ENCODE measurements at places on chromosomes 1 and 21.
A peak's percentile ranks its signal among the peaks of the same experiment; 100 is the strongest.

DNA sequence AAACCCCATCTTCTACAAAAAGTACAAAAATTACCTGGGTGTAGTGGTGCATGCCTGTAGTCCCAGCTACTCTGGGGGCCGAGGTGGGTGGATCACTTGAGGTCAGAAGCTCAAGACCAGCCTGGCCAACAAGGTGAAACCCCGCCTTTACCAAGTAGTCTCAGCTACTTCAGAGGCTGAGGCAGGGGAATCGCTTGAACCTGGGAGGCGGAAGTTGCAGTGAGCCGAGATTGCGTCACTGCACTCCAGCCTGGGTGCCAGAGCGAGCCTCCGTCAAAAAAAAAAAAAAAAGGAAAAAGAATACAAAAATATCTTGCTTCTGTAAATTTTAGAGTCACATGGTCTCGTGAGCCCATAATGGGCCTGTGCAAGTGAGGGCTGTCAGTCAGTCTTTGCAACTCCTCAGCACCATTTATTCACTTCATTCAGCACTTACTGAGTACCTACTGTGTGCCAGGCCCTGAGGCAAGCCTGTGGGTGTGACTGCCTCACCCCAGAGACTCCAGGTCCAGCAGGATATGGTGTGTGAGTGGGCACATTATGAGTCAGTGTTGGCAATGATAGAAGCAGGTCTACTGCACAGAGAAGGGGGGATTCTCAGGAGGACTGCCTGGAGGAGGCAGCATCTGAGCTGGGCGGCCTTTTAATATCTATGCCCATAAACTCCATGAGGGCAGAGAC, 46.8 kb upstream of the TARDBP start:
- peak; percentile 46 for DNase-seq

- DNase-seq = no peak
Observed at GRCh38 chr1:184118046-184118445, 66.5 kb downstream of the TSEN15 start.

GRCh38 chr1:38062361-38063288, 16.0 kb upstream of the POU3F1 start:
- no peak for DNase-seq

GRCh38 chr1:217014066-217014465, 290.8 kb upstream of the ESRRG start:
- no peak for DNase-seq

- DNase-seq = no peak
Observed at GRCh38 chr1:4416189-4416588, 238.2 kb upstream of the AJAP1 start.

GRCh38 chr1:81340239-81340638, 460.5 kb upstream of the ADGRL2 start:
- no peak for DNase-seq

GRCh38 chr1:152707860-152708259, at the start of gene LCE4A:
Gene LCE4A (plus strand): TSS chr1:152708160. CDS start chr1:152709076, 916 bp downstream.
- no peak for DNase-seq

DNA sequence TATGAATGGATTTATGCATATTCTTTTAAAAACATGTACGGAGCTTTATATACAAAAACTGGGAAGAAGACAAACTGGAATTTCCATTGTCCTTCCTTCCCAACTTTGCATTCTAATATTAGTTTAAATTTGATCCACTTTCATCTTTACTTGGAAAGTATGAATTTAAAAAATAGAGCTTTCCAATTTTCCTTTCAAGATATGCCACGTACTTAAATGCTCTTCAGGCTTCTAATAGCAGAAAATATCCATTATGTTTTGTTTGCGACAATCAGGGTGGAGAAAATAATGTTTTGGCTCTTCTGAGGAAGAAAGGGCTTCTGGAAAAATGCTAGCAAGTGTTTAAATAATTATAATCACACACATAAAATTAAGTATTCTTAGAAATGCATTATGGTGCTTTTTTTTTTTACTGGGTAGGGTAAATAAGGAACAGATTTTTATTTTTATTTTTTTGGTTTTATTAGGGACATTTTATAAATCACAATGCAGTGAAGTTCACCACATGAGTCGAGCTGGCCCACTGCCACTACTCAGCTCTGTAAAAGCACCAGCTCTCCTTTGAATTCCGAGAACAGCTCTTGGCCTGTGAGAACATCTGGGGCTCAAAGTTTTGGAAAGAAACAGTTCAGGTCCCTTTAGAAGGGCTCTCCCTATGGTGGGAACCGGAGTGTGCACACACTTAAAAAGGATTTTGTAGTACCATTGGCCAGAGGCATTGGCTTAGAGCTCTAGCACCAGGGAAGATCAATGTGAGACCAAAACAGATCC, 287.4 kb upstream of the LYPLAL1 start:
- DNase-seq = no peak

DNA sequence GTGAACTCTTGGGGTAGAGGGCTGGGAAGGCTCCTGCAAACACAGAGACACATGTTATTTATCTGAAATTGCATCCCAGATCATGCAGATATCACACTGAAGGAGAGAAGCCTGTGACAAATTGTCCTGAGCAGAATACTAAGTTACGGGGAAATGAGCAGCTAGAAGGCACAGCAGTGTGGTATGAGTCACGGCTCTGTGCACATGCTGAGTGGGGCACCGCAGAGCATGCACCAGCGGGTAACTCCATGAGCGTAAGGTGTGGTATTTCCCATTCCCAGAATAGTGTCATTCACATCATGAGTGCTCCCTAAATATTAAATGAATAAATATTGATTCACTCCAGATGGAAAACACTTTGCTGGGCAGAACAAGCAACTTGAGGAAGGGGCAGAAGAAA, 21.3 kb upstream of the FCRL2 start:
- no peak for DNase-seq

- no peak for DNase-seq
Observed at GRCh38 chr1:29758781-29759499, 522.6 kb downstream of the PTPRU start.

DNA sequence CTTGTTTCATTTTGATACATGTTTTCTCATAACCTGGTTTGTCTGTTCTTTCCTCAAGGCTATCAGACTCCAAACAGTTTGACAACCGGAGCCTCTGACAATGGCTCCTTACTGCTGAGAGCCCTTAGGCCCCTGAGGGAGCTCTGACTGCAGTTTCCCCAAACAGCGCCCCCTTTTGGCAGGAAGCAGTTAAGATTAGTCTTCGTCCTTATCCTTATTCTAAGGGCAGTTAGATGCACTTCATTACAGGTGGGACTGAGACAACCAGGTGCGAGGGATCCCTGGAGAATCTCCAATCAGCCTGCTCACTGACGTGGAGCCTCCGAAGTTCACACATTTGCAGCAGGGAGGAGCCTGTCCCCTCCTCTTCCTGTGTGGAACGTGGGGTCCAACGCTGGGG, 393.1 kb downstream of the BRINP3 start:
- no peak for DNase-seq

GRCh38 chr1:84971957-84972356, 25.0 kb downstream of the MCOLN2 start:
- DNase-seq = no peak

- no peak for DNase-seq
Observed at GRCh38 chr1:32695098-32695904, 7.3 kb downstream of the SYNC start.

DNA sequence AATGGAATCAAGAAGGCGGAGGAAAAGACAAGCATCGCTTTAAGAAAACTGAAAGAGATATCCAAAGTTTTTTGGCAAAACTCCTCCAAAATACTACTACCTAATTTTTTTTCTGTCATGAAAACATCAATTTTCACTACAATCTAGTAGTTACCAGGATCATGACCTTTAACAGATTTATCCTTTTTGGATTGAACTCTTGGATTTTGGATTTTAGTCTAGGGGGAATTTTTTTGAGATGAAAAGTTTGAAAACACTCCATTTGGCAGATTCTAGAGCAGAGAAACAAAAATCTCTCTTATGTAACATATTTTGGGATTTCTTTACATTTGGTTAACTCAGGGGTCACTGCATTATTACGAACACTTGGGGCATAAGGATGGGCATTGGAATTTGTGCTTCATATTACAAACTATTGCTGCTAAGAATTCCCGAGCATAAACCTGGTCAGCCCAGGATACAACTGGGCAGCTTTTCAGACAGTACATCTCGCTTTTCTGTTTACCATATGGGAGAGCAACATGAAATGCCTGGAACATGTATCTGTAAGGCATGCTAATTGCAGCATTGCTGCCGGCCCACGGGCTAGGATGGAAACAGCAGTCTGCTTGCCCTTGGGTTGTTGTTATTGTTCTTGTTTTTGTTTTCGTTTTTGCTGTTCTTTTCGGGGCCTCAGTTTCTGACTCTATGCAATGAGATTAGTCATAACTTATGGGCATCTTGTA, 264.3 kb downstream of the RHOU start:
- no peak for DNase-seq

DNA sequence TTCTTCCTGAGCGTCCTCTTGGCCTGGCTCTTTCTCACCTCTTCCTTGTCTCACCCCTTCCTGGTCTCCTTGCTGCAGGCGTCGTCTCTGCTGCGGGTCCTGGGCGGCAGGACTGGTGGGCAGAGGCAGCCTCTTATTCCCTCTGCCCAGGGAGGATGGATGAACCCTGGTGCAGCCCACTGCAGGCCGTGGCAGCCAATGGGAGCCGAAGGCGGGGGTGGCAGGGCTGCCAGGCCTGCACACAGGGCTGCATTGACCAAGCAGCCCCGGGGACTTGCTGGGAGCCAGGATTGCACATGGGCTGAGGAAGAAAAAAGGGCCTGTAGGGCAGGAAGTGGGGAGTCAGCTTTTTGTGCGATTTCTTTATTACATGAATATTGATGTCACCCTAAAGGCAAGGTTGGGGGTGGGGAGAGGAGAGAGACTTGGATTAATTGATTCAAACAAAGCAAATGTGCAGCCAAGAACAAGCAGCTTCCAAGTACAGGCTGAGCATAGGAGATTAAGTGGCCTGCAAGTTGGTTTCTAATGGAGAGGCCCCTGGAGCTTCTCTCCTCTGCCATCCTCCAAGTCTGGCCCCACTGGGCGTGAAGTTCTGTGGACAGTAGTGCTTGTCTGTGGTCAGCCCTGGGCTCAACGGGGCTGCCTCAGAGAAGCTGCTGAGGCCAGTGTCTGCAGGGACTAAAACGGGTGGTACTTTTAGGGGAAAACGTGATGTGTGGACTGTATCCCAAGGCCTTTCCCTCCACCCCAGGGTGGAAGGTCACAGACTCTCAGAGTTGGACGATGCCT, at the start of gene S100B:
Gene S100B, minus strand, starts transcription at position 108 of the 792 bp plus-strand sequence. CDS start 2,667 bp downstream, outside the sequence.
- DNase-seq = peak; percentile 44

- DNase-seq = no peak
Observed at GRCh38 chr1:70947835-70948234, 99.8 kb downstream of the PTGER3 start.

DNA sequence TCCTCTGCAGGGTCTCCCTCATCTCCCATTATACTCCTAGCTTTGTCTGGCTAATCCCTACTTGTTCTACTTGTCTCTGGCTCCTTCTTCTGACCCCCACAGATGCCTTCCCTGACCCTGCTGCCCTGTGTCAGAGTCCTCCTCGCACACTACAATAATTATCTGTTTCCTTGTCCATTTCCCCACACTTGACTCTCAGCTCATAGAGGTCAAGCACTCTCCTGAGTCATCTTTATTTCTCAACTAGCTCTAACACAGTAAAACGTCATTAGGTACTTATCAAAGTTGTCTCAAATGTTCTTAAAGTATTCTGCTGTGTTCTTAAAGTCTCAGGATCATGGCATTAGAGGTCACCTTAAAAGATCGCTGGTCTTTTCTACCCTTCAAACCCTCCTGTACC, 47.1 kb downstream of the C8A start:
- DNase-seq = no peak

GRCh38 chr1:67683316-67683715, 1.7 kb upstream of the GADD45A start:
- DNase-seq = no peak

- no peak for DNase-seq
Observed at GRCh38 chr1:109261578-109261977, 12.2 kb downstream of the CELSR2 start.

- DNase-seq = no peak
Observed at GRCh38 chr1:192936313-192937018, 122.7 kb downstream of the UCHL5 start.

GRCh38 chr1:53740621-53741105, 1.7 kb upstream of the GLIS1 start:
- DNase-seq = no peak

GRCh38 chr21:34074283-34075090, 1.1 kb downstream of the MRPS6 start:
- DNase-seq = peak; percentile 10

DNA sequence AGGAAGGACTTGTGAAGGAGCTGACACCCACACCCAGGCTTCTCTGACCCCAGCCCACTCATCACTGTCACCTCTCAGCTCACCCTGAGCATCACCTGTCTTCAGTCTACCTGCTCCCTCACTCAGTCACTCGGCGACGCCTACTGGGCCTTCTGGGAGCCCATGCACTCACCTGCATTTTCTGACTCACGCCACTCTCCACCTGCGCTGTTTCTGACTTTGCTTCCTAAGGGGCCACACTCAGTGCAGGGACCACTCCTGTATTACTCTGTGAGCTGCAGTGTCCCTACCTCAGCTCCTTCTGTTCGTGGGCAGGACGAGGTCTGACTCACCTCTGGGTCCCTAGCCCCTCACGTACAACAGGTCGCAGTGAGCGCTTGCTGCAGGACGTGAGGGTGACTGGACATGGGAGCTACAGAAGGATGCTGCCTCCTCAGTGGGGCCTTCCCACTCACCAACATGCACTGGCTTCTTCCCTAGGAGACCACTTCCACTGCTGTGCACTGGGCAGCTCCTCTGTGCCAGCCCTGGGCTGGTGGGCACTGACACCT, 102.3 kb downstream of the GLIS1 start:
- no peak for DNase-seq

GRCh38 chr1:36576551-36577110, 93.9 kb upstream of the CSF3R start:
- DNase-seq = no peak

- DNase-seq = no peak
Observed at GRCh38 chr1:241507189-241507863, 12.2 kb downstream of the FH start.

Data from activated naive CD8-positive, alpha-beta T cell treated with anti-CD3 and anti-CD28 coated beads for 36 hours (primary cell).